ENCODE measurements at places on chromosomes 2 and 18.

DNA sequence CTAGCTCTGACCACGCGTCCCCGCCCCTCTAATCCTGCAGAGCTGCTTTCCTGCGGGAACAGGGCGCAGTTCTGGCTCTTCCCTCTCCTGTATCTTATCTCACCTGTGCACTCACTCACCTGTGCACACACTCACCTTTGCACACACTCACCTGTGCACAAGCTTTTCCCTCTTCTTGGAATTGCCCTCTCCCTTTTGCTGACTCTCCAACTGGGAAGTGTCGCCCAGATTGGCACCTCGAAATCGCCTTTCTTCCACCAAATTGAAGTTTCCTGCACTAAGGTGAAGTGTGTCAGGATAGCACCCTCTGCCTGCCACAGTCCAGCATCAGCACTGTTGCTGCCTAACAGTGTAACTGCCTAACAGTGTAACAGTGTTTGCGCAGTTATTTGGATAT lies 566 bp upstream of the CMPK2 start:
- DNase-seq = no peak

GRCh38 chr2:189641590-189641989 lies 19.7 kb upstream of the ASNSD1 start:
- DNase-seq = no peak

- DNase-seq = no peak
Measured at GRCh38 chr18:31440787-31441186, 6.8 kb upstream of the DSG3 start.

GRCh38 chr2:62526531-62527381 lies 20.8 kb upstream of the TMEM17 start:
- DNase-seq = no peak

DNA sequence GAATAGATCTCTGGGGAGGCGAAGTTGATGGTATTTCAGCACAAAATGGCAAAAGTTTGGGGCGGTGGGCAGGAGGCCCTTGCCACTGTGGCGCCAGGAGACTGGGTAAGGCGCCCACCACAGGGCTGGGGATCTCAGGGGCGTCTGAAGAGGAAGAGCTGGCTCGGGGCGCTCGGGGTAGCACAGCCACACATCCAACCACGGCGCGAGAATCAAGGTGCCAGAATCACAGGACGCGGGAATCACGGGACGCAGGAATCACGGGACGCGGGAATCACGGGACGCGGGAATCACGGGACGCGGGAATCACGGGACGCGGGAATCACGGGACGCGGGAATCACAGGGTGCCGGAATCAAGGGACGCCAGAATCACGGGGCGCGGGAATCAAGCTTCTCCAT lies 174.4 kb downstream of the TMEM18 start:
- DNase-seq = no peak

DNA sequence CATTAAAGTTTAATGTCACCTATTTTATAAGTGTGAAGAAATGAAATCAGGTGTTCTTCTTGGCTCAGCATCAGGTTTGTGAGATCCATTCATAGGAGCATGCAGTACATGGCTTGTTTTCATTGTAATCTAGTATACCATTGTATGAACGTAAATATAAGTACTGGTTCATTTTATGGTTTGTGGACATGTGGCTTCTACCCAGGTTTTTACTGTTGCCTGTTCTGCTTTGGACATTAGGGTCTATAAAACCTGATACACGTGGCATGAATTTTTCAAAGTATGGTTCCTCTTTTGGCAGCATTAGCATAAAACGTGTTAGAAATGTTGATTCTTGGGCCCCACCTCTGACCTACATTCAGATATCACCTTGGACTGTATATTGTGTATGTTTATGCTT lies 175.5 kb downstream of the PRPF40A start:
- DNase-seq = no peak

DNA sequence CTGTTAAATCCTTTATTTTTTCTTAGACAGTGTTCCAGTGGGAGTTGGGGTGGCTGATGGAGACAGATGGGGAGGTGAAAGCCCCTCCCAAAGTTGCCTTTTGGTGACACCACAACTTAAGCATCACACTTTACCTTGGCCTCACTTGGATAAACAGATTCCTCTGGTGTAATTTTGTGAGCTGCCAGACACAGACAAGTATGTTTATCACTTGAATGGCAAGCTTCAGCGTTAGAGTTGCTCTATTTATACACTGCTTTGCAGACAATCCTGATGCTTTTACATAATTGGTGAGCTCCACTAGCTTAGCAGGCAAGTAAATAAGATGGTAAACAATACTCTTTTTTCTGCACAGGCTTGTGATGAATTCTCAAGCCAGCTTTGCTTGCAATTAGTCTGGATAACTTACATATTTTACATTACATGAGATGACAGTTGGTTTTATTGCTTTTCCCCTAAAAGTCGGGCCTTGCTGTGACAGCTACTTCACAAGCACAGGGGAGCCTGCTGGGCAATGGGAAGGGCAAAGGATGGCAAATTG lies 226.2 kb downstream of the SLC8A1 start:
- no peak for DNase-seq

GRCh38 chr2:184599054-184599871 lies 934 bp downstream of the ZNF804A start:
- DNase-seq = no peak

GRCh38 chr2:108993095-108993937 lies 4.3 kb upstream of the EDAR start:
- DNase-seq = no peak

DNA sequence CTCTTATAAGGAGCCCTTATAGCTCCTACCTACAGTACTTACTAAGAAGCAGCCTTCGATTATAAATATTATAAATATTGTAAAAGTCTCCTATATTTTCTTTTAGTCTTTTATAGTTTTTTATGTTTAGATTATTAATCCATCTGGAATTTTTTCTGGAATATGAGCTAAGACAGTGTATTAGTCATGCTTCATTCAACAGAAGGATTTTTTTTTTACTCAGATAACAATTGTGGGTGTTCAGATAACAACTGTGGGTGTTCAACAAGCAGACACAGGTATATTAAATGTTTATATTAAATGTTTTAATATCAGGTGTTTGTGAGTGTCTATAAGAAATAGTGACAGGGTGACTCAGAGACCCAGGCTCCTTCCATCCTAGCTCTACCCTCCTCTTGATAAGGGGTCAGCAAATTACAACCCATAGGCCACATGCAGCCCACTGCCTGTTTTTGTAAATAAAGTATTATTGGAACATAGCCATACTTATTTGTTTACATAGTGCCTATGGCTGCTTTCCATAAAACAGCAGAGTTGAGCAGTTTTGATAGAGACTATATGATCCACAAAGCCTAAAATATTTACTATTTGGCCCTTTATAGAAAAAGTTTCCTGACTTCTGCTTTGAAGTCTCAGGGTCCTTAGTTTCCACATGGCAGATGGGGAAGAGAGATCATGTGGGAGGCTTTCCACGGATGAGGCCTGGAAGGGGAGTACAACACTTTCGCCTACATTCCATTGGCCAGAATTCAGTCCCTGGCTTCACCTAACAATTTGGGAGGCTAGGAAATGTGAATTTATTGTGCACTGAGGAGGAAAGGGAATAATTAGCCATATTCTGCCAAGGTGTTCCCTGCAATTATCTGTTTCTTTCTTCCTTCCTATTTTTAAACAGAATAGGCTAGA lies 4.3 kb upstream of the SPATS2L start:
- DNase-seq = no peak

- peak; percentile 48 for DNase-seq
Measured at GRCh38 chr2:45889053-45889452, 237.6 kb downstream of the PRKCE start.

- no peak for DNase-seq
Measured at GRCh38 chr2:232339121-232340081, 39.1 kb upstream of the ALPP start.

DNA sequence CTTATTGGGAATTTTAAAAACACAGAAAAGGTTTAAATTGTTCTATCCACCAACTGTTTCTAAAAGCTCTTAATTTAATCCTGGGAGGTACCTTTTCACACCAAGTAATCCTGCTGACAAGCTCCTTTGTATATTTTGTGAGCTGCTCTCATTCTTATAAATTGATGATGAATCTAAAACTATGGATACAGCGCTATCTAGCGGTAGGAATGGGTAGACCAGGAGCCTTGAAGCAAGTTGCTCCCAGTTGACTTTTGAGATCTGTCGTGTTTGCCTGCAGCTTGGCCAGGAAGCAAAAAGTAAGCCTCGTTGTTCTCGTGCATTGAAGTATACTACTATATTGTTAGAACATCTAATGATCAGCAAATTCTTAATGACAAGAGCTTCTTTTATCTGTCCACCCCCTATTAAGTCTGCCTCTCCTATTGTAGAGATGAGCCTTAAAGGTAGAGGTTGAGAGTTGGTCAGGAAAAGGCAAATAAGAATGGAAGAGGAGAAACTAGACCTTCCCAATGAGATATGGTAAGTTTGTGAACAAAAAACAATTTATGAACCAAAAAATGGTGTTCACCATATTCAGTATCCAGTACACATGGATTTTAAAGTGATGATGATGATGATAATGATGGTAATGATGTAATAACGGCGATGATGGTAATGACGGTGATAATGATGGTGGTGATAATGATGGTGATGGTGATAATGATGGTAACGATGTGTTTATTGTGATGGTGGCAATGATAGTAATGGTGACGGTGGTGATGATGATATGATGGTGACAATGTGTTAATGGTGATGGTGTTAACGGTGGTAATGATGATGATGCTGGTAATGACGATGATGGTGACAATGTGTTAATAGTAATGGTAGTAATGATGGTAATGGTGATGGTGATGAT lies 212.1 kb upstream of the NCKAP5 start:
- DNase-seq = no peak

GRCh38 chr18:59628995-59629394 lies 68.2 kb downstream of the CCBE1 start:
- DNase-seq = no peak

GRCh38 chr2:128448331-128449225 lies 129.9 kb upstream of the HS6ST1 start:
- no peak for DNase-seq

DNA sequence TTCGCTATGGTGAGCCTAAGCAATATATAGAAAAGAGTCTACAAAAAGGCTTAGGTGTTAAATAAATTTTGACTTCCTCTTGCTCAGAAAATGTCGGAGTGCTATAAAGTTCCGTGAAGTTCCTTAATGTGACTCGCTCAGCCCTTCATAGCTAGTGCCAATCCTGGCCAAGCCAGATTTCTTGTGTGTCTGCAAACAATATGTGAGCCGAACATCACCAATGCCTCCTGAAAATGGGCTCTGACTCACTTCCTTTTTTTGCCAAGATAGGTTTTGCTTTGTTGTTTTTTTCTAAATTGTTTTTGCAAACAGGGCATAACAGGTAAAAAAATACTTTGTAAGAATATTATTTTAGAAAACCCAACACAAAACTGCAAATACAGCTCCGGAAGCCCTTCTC lies 26.1 kb downstream of the CDC42EP3 start:
- DNase-seq = no peak

GRCh38 chr2:188609321-188610049 lies 317.8 kb downstream of the GULP1 start:
- no peak for DNase-seq

- no peak for DNase-seq
Measured at GRCh38 chr18:8361941-8362471, 247.2 kb upstream of the RAB12 start.

DNA sequence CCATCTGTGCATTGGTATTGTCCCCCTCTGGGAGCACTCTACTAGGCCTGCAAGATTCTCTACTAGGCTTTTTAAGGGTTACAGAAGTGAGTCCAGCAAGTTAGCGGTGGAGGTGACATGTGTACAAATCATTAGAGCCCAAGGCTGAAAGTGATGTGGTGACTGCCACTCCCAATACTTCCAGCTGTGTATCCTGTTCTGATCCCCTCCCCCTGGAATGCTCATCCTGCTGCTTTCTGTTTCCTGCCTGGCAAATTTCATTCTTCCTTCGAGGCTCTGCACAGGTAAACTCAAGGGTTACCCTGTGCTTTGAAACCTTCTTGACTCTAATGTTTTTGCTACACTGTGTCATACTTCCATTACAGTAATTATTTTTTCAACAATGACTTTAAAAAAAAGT lies 258.5 kb upstream of the REV1 start:
- DNase-seq = no peak

DNA sequence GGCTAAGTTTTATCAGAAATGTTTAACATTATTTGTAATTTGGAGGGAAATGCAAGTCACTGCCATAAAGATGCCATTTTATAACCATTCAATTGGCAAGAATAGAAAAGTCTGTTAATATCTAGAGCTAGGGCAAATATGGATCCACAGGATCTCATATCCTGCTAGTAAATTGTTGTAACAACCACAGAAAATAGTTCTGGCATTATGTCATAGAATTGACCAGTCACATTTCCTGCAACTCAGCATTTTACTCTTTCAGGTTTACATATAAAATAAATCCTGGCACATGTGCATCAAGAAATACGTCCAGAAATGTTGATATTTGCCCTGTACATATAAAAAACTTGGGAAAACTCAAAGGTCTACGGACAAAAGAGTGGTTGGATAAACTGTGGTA lies 32.9 kb downstream of the OSBPL6 start:
- no peak for DNase-seq

DNA sequence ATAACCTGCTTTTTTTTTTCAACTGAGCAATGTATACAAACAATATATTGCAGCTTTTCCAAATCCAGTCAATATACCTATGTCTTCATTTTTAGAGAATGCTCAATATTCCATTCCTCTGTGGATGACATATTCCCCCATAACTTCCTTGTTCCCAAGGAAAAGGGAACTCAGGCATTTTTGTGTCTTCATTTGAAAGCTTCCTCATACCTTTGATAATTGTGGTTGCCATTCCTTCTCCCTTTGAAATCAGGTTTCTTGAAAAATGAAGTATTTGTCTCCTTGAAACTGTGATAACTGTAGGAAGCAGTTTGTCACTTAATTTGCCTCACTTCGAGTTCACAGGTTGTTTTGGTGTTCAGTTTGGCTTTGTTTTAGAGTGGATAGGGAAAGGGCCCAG lies 13.5 kb downstream of the ELAC1 start:
- DNase-seq = no peak

DNA sequence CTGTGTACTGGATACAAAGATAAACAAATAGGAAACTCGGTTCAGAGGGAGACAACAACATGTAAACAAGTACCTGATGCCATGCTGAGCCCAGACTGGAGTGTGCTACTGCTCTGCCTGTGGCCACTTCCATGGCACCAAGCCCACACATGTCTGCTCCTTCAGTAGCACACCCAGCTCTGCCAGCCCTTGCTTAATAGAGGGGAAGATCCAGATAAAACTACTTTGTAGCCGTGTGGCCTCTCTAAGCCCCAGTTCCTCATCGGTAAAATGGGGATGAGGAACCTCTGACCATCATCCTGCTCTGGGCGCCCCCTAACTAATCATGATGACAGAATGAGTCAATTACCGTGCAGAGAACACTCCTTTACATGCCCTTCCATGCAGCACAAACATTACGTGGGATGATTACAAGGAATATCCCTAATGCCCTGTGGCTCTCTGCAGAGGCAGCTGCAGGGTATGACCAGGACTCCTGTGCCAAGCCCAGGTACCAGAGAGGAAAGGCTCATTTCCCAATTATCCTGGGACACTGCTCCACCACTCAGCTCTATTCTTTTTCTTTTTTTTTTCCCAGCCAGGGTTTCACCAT lies 34.9 kb downstream of the DNMT3A start:
- no peak for DNase-seq

- no peak for DNase-seq
Measured at GRCh38 chr2:29272311-29272710, 157.1 kb downstream of the CLIP4 start.

Data from GM06990 (cell line).